ENCODE measurements at places on chromosomes 4 and X.
A peak's percentile ranks its signal among the peaks of the same experiment; 100 is the strongest.

- no peak for DNase-seq
Measured at GRCh38 chr4:177099211-177099610, 210.5 kb upstream of the NEIL3 start.

- DNase-seq, result no peak
Measured at GRCh38 chr4:98318521-98318920, 57.3 kb downstream of the RAP1GDS1 start.

GRCh38 chrX:7242613-7243012, 94.7 kb upstream of the PUDP start:
- DNase-seq, result no peak

GRCh38 chr4:7539659-7540058, 104.9 kb upstream of the PSAPL1 start:
- peak; percentile 23 for DNase-seq

DNA sequence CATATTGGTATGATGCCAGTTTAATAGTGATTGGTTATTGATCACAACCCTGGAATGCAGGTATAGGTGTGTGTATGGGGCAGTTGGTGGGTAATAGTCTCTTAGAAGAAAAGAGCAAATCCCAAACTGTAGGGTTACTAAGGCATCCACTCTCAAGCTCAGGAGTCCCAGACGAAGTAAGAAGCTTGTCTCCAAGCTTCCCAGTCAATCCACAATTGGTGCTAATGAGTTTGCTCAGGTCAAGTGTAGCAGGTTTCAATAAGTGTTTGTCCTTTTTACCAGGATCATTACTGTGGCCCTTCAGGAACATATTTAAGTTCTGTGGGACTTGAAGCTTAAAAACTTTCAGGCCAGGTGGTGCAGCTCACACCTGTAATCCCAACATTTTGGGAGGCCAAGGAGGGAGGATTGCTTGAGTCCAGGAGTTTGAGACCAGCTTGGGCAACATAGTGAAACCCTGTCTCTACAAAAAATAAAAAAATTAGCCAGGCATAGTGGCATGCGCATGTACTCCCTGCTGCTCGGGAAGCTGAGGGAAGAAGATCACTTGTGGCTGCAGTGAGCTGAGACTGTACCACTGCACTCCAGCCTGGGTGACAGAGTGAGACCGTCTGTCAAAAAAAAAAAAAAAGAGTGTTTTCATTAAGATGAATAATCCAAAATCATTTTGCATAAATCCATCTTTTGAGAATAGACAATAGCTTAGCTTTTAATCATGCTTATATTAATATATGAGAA, 166.8 kb downstream of the UNC5C start:
- DNase-seq, result no peak

- DNase-seq, result no peak
Measured at GRCh38 chrX:31603411-31604120, 531.7 kb upstream of the FTHL17 start.

DNA sequence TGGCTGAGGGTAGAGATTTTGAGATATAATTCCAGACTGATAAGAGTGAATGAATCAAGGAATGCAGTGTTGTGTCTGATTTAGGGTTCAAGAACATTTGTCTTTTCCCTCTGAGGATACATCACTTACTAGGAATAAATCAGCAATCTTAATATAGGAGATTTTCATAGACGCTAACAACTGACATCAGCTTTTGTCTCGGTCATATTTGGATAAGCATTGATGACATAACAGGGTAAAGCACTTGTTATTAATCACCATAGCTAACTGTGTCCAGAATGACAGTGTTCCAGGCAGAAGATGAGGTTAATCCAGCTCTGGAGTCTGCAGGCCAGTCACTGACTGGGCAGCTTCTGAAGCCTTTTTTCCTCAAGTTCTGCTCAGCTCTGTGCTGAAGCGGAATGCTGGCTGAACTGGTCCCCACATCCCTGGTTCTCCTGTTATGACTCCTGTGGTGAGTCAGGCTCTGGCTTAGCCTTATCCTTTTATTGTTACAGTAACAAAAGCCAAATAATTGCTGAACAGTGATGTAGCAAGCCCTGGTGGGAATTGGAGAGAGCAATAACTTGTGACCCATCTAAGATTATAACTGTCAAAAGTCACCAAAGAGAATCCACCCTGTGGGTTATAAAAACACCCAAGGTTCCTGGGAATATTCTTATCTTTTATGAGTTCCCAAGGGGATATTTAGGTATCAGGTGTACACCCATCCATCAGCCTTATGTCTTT, 41.8 kb downstream of the FNIP2 start:
- DNase-seq, result peak; percentile 14

DNA sequence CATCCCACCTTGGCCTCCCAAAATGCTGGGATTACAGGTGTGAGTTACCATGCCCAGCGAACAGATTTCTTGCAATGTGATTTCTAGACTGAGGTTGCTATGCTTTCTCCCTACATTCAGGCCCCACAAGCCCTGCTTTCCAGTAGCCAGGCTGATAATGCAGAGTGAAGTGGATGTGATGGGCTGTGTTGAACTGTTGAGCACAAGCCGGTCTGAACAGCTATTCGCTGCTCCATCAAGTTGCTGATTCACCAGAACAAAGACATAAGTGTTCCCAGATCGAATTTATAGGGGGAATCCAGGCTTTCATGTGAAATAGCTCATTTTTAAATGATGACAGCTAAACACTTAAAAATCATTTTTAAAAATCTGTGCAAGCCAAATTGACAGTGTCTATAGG, 8.0 kb downstream of the NIPAL1 start:
- DNase-seq, result no peak

DNA sequence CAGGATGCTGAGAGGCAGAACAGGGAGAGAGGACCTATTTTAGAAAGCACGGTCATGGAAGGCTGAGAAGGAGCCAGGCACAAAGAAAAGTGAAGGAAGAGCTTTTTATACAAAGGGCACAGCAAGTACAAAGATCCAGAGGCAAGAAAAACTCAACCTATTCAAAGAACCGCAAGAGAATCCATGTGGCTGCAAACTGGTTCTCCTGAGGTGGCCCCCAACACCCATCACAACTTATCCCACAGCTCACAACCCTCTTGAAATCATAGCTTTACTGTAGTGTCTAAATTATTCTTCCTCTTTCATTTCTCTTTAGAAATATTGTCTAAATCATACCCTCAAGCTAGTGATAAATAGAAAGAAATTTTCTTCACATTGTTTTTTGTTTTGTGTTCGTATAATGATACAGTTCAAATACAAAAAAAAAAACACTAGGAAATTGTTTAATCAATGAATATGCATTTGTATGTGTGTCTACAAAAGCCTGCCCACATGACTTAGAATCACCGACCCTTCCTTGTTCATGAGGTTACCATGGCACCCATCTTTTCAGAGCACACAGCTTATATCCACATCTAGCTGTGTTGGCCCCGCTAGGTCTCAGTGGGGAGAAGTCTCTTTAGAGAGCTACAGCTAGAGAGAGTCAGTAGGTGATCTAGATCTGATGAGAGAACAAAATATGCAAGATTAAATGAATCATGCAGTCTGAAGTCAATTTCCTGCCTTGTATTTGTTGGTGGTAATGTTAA, 126.9 kb upstream of the DCLK2 start:
- DNase-seq, result no peak

- no peak for DNase-seq
Measured at GRCh38 chrX:120690344-120690743, 60.5 kb upstream of the C1GALT1C1 start.

GRCh38 chr4:137998666-137999429, 243.3 kb downstream of the SLC7A11 start:
- no peak for DNase-seq

GRCh38 chr4:109298279-109299010, 4.0 kb downstream of the COL25A1 start:
- DNase-seq, result no peak

- no peak for DNase-seq
Measured at GRCh38 chr4:179631321-179631720, 2189.1 kb upstream of the AGA start.

GRCh38 chr4:146278986-146279385, 64.6 kb downstream of the REELD1 start:
- DNase-seq, result no peak

DNA sequence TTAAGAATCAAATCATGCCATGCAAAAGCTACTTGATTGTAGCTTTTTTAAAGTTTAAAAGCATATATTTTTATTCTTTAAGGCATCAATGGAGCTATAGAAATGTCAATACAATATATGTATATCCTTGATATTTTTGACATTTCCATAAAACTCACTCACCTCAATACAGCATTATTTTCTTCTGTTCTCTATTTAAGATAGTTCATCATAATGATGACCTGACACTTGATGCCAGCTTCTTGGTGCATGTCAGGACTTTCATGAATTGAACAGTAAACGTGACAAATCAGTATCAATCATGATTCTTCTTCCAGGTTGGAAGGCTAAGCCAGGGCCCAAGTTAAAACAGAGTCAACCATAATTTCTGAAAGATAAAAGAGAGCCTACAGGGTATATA, 33.6 kb upstream of the ATP8A1 start:
- no peak for DNase-seq

DNA sequence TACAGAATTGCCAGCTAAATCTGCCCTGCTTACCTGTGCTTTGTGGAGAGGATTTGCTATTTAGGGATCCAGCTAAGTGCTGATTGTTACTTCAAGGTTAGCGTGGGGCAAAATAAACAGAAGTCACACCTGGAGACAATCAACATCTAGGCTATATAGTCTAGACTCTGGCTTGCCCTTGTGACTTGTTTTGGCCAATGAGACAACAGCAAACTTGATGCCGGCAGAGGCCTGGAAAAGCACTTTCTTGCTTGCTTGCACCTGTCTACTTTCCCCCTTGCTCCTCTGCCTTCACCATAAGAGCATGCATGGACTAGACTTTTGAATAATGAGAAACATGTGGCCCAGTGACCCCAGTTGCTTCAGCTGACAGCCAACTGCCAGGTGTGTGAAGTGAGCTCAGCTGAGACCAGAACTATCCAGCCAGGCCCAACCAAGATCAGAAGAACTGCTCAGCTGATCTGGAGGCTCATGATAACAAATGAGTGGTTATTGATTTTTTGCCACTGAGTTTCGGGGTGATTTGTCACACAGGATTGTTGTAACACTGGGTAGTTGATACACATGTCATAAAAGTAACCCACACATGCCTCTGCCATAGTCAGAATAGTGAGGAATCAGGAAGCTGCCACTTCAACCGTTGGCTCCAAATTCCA, 164.4 kb downstream of the RBMX2 start:
- no peak for DNase-seq

DNA sequence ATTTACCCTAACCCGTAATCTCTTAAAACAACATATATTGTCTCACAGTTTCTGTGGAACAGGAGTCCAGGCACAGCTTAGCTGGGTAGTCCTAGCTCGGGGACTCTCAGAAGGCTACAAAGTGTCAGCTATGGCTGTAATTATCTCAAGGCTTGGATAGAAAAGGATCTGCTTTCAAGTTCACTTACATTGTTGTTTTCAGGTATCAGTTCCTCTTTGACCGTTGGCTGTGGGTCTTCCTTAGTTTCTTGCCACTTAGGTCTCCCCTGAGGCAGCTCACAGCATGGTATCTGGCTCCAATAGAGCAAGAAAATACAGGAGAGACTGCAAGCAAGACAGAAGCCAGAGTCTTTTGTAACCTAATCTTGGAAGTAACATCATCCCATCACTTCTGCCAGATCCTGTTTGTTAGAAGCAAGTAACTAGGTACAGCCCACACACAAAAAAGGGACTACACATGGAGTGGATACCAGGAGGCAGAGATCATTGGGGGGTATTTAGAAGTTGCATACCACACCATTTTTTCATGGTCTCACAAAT, 137.0 kb downstream of the MAGEB5 start:
- DNase-seq, result no peak

GRCh38 chr4:158181906-158182305, 9.1 kb upstream of the GASK1B start:
- no peak for DNase-seq

DNA sequence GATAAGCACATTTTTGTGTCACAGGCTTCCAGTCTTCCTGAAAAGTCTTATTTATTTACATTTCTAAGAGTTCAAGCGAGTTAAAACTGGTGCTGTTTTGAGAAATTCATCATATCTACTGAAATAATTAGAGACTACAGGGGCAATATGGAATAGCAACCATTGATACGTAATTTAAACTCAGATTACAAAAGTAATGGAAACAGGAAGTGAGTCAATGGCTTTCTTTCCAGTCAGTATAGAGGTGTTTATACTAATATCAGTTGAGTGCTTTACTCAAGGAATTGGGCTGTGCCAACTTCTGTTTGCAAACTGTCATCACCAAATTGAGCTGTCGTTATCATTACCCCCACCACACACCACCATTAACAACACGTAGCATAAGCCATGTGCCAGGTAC, 222.7 kb downstream of the COL25A1 start:
- DNase-seq, result no peak

- no peak for DNase-seq
Measured at GRCh38 chr4:153419673-153420278, 46.4 kb upstream of the TMEM131L start.

Measured in activated CD4-positive, alpha-beta T cell treated with anti-CD3 and anti-CD28 coated beads, Interleukin-2, amount 50 U/mL, for 48 hours (primary cell).